PC-3 (cell line): ENCODE measurements at places on chromosomes 11 and 22.
A peak's percentile ranks its signal among the peaks of the same experiment; 100 is the strongest.

- peak; percentile 81 for DNase-seq
These were observed 12.0 kb downstream of the CSTPP1 start for GRCh38 chr11:46948378-46949131.

- DNase-seq = peak; percentile 51
These were observed 109.6 kb upstream of the CHORDC1 start for GRCh38 chr11:90332415-90332814.

DNA sequence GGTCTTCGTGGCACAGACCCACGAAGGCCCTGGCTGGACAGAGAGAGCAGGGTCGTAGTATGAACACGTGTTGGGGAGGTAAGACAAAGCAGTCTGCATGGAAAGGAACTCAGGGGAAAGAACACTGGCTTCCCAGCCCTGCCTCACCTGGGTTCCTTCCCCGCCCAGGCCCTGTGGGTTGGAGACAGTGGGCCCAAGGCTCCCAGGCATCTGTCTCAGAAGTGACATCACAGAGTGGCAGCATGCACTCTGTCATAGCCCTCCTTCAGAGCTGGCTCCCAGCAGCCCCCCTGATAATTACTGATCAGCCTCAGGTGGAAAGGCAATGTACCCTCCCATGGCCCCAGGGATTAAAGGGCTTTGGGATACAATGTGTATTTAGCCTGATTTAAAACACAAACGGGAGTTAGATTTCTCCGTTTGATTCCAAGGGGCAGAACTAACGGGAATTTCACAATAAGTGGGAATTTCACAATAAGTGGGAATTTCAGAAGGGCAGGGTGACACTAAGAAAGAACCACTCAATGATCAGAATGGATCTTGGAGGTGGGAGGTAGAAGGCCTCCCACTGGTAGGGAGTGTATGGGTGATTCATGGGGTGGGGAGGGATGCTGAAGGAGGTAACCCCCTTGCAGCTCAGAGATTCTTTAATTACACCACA is 65.1 kb downstream of the SLC22A12 start:
- DNase-seq = no peak

DNA sequence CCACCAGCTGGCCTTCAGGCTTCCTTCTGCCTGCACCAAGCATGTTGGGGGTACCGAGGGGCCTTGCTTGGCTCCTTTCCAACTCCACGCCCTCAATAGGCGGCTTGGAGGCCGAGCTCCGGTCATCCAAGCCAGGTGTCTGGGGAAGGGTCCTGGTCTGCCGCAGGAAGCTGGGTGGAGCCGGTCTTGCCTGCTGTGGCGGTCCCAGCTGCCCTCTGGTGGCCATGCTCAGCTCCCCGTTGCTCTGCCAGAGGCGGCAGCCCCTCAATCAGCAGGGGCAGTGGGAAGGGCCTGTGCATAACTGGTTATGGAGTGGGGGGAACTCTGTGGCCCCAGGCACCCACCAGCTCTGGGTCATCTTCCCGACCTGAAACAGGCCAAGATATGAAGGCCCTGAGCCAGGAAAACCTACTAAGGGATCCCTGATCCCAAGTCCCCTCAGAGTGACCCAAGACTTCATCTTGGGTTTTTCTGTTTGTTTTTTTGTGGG is 3.2 kb downstream of the ARVCF start:
- DNase-seq = no peak

DNA sequence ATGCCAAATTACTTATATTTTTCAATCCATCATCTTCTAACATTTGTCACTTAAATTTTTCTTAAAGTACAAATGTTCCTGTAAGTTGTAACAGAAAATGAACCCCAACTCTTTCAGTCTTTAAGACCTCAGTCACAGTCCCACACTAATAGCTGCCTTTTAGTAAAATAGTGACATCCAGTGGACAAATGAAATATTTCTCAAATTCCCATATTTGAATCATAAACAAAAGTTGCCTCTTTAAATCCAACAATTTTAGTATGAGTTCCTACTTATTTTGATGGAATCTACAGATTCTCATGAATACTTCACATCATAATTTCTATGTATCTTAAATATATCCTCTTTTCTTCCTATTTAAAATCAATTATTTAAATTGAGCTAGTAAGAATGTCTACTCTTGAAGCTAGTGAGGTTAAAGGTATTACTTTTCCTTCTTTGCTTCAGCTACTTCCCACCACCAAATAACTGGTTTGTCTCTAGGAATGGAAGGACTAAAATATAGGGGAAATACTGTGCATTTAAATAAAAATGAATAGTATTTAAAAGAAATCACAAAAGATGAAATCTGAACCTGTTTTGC is 9.2 kb downstream of the LIN7C start:
- DNase-seq = peak; percentile 62

GRCh38 chr22:29854432-29854831 is 16.4 kb upstream of the ASCC2 start:
- DNase-seq = no peak

DNA sequence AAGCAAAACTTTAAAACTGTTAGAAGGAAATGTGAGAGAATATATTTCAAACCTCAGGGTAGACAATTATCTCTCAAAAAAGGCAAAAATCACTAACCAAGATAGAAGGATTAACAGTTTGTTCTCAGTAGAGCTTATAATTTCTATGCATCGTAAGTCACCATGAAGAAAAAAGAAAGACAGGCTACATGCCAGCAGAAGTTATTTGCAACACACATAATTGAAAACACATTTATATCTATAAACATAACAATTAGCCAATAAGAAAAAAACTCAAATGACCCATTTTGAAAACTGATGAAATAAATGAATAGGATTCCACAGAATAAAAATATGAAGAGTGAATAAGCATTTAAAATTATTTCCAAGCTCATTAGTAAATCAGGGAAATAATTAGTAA is 24.4 kb upstream of the SNX19 start:
- DNase-seq = no peak

DNA sequence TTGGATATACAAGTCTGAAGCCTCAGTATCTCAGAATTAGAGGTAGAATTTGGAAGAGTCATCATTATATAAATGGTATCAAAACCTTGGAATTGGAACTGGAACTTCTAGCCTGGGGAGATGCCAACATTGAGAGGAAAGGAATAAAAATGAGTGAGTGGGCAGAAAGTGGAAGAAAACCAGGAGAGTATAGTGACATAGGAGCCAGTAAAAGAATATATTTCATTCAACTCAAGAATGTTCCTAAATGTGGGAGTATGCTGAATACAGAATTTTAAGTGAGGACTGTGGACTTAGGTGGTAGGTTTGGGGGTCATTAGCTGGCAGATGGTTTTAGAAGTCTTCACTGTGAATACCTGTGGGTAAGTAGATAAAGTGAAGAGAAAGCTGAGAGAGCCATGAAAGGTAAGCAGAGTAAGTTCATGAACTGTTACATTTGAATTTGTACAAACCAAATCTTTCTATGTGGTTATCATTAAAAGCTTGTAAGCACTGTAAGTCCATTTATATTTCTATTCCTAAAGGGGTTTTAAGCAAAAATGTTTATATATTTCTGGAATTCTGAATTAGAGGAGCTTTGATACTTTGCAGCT is 60.2 kb downstream of the PDHX start:
- no peak for DNase-seq

DNA sequence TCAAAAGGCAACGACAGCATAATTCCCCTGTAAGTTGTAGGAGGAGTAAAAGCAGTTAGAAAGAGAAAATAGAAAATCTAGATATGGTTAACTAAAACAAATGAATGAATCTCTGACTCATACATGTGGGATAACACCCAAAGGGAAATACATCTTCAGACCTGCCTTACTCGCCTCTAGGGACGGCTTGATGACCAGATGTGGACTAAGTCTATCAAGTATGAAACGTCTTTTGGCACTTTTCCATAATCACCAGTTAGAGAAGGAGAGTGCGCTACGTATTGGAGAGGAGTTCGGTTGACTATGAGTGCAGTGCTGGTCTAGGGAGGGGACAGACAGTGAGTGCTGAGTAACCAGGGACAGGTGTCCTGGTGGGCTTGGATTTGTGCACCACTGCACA is 459.9 kb downstream of the OPCML start:
- DNase-seq = no peak

DNA sequence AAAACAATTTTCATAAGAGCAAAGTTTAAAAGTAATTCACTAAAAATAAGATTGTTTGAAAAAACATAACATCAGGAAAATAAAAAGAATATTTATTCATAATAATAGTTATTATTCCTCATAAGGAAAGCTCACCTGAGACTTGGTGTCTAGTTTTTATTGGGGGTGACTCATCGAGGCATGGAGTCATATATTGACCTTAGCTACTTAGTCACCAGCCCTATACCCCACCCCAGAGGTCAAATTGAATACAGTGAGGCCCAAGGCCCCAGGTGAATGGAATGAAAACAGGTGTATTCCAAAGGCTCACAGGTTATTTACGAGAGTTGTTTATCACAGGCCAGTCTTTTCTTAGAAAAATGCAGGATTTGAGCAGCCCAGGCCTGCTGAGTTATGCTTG is 36.9 kb downstream of the CNTF start:
- peak; percentile 98 for DNase-seq

DNA sequence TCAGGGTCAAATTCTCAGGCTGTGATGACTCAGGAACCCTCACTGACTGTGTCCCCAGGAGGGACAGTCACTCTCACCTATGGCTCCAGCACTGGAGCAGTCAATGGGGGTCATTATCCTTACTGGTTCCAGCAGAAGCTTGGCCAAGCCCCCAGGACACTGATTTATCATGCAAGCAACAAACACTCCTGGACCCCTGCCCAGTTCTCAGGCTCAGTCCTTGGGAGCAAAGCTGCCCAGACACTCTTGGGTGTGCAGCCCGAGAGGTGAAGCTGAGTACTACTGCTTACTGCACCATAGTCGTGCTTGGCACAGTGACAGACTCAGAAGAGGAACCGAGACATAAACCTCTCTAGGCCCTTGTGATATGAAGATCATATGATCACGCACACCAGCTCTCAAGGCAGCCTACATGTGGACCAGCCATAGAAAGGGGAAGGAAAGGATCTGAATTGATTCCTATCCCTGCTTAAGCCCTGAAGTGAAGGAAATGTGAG is 58.2 kb downstream of the ZNF280B start:
- DNase-seq = no peak

- no peak for DNase-seq
These were observed 2.3 kb downstream of the CARD18 start for GRCh38 chr11:105137286-105137685.

DNA sequence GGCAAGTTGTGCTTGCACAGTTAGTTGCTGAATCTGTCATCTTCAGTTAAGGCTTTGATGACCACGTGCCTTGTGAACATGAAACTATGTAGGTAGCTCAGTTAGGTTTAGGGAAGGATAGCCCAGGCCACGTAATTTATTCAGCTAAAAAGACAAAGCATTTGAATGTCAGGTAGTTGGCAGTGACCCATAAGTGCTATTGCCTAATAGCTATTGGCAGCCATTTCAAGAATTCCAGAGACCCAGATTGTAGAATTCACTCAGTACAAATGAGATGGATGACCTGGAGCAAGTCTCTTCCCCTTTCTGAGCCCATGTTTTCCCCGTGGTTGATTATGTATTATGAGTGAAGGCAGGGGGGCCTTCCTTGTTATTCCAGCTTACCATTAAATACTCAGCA is 265.3 kb upstream of the ANO5 start:
- no peak for DNase-seq

- DNase-seq = no peak
These were observed 99.4 kb upstream of the MTMR2 start for GRCh38 chr11:96023275-96023674.

- DNase-seq = no peak
These were observed 106.4 kb downstream of the MICAL2 start for GRCh38 chr11:12216671-12217374.

GRCh38 chr11:6667733-6668374 is 12.2 kb upstream of the DCHS1 start:
- peak; percentile 52 for DNase-seq

GRCh38 chr11:87194985-87195820 is 157.5 kb downstream of the TMEM135 start:
- no peak for DNase-seq

DNA sequence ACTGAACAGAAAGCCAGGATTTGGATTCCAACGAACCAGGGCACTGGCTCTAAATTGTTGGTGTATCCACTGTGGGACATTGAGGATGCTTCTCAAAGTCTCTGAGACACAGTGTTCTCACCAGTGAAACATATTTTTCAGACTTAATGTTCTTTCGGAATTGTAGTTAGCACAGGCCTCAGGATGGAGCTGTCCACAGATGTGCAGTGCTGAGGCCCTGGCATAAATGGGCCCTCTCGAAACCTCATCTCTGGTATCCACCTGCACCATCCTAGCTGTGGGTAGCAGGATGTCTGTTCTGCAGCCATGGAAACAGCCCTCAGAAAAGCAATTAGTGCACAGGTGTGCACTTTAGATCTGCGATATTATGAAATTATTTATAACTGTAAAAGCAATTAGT is 656.8 kb downstream of the TBC1D22A start:
- no peak for DNase-seq

DNA sequence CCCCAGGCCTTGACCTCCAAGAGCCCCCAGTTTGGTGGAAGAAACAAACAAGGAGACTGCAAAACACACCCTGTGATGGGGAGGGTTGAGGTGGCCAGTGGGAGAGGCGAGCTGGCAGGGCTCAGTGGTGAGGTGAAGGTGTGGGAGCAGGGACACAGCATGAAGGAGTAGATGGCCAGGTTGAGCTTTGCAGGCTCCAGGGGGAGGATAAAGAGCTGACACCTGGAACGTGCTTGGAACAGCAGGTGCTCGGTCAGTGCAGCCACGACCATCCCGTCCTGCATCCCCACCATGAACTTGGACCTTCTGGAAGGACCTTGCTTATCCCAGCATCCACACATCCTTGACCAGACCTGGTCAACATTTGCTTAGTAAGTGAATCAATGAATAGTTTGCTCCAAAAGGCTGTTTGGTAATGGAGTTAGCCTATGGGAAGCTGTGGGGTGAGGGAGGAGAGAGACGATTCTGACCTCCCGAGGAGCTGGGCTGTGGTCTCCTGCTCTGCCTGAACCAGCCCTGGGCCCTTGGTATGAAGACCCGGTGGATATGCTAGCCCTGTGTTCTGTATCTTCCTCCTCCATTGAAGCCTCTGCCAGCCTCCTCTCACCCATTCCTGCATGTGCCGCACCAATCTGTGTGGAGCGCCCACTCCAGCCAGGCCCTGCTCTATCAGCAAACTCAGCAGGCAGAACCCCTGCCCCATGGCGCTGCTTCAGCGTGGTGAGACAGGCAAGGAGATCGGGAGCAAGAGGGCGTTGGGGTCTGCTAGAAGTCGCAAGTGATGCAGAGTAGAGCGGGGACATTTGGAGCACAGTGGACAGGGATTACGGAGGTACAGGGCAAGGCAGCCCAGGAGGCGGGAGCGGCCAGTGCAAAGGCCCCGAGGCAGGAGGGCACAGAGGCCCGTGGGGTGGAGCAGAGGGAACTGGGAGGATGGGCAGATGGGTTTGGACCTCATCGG is 9.9 kb downstream of the LINC01488 start:
- no peak for DNase-seq

DNA sequence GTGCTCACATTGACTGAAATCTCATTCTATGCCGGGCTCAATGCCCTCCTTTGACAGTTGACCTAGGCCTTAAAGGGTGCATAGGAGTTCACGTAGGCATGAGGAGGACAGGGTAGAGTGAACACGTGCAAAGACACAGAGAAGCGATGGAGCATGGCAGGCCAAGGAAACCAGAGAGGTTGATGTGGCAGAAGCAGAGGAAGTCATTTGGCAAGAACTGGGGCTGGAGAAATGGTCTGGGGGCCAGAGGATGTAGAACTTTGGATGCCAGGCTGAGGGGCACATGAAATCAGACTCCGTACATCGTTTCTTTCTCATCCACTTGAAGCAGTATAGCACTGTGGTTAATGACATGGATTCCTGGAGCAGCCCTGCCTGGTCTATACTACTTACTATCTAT is 13.6 kb upstream of the ABCC8 start:
- no peak for DNase-seq
